ENCODE measurements at places on chromosomes 5 and 9. TPM values are rescaled to one million over a fixed set of nuclear protein-coding genes. Genes with fewer than 3 reads are reported as not detected.

Gene PCDHAC1
- total RNA-seq: not detected

- DNase-seq: no peak
These were observed 56.7 kb upstream of the HTR1A start for GRCh38 chr5:64018966-64019365.

- DNase-seq: no peak
These were observed 173.2 kb upstream of the RASEF start for GRCh38 chr9:83236029-83236696.

DNA sequence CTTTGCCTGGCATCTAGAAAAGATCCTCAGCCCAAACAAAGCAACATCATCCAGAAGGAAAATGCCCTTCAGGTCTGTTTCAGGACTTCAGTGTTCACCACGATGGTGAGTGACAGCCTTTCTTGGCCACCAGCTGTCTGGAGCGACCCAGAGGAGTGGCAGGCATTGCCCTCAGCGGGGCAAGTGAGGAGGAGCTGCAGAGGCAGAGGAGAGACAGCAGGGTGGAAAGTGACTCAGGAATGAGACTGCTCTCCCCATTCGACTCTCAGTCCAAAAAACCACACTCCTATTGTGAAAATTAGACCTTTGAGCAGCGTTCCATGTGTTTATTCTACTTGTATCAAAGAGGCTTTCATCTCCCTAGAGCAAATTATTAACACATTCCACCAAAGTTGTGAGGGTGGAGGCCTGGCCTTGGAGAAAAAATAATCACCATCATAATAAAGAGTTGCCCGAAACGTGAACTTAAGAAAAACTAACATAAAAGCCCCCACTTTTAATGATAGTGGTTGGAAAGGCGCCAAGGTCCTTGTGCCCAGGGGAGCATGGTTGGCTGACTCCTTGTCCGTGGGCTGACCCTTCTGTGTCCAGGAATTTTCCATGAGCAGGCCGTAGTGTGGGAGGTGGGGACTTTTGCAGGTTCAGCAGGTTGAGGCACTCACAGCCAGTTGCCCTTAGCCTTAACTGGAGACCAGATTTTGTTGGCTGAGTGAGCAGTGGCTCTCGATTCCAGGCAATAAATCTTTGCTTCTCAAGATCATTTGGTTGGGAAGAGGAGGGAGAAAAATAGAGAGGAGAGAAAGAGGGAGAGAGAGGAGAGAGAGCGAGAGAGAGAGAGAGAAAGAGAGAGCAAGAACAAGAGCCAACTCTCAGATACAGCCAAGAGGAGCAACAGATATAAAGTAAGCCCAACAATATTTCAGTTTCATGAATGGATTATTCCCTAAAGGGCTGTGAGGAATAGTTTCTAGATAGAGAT, 125.9 kb upstream of the ANKRD55 start:
- no peak for DNase-seq

Gene ZFP37
- total RNA-seq: not detected

DNA sequence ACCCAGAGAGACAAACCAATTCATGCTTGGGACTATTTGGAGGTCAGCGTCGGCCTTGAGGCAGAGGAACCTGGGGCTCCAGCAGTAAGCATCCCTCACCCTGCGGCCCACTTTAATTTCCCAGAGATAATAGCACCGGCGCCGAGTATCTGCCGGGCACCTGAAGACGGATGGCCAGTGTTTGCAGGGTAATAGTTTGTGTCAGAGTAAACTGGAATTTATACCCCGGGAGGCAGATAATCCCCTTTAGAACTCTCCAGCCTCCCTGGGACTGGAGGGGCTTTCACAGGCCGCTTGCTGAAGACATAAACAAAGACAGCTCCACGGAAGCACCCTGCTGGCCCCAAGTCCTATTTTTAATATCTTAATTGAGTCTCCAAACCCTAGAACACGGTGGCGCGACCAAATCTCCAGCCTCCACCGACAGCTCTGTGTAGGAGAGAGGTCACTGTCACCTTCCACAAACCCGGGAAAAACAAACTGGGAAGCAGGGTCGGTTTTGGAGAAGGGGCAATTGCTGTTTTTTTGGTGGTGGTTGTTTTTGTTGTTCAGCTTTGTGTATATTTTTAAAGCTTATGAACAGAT, 17.4 kb upstream of the FCN1 start:
- no peak for DNase-seq

All from Karpas-422 (cell line).